ENCODE measurements at places on chromosomes 7 and 10.
A peak's percentile ranks its signal among the peaks of the same experiment; 100 is the strongest.

DNA sequence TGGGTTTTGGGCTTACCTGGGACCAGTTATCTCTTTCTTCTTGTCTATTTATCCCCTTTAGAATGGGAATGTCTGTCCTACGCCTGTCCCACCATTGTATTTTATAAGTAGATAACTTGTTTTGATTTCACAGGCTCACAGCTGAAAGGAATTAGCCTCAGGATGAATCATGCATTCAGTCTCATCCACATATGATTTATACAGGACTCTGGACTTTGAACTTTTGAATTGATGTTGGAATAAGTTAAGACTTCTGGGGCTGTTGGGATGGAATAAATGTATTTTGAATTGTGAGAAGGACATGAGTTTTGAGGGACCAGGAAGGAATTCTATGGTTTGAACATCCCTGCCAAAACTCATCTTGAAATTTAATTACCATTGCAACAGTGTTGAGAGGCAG, 112.6 kb downstream of the AMPH start:
- no peak for DNase-seq

DNA sequence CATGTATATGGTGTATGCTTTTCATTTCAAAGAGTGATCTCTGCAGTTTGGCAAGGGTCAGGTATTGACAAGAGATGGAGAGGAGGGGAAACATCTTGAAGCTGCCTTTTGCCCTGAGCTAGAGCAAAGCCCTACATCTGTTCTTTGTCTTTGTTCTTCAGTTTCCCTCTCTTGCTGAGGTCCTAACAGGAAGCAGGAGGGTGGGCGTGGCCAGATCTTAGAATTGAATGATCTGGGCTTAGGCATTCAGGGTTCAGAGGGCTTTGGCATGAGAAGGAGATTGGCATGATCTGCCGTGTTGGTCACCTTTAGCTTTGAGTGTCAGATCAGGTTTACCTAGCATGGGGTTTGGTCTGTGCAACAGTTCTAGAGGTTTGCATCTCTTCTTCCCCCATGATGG, 41.3 kb downstream of the LRMDA start:
- DNase-seq: no peak

GRCh38 chr7:46484906-46485305, 563.8 kb upstream of the IGFBP3 start:
- no peak for DNase-seq

GRCh38 chr10:22988581-22989360, 60.9 kb downstream of the ARMC3 start:
- DNase-seq: peak; percentile 88

DNA sequence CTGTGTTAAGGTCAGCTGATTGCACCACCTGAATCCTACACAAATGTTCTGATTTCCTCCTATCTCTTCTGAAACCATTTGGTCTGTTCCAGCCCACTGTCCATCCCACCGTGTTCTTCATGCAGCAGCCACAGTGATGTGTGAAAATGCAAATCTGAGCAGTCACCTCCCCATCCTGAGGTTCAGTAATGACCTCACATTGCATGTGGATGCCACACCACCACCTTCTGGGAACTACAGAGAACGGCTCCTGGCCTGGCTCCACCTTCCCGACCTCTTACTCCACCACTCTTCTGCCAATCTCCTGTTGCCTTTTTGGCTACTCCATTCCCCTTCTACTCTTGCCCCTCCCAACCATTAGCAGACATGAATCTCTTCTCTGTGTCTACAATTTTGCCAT, 244.4 kb downstream of the TNS3 start:
- no peak for DNase-seq

DNA sequence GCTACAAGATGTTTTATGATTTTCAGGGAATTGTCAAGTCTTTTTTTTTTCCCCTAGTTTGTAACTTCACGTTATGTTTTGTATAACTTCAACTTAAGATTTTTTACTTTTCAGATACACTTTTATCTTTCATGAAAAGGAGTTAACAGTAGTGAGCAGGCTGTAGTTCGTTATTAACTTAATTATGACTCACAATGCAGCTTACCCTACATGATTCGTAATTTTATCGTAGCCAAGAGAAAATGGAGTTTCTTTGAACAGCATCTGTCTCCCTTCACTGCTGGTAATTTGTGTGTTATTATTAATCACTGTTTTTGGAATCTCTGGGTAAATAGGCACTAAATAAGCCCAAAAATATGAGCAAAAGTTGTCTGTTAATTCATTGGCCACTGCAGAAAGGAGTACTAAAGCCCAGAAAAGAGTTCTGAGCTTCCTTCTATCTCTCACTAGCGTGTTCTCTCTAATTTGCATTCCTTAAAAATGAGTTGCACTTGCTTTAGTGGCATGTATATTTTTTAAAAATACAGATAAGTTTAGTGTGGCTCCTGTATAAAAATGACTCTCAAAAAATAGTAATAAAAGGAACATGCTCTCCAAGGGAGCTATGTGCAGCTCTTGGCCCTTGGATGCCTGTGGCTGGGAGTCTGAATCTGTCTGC, 36.1 kb downstream of the RALA start:
- no peak for DNase-seq

- DNase-seq: peak; percentile 74
Measured at GRCh38 chr10:124992462-124993344, 50.8 kb downstream of the ZRANB1 start.

- DNase-seq: peak; percentile 47
Measured at GRCh38 chr10:110502851-110503301, 5.2 kb downstream of the DUSP5 start.

GRCh38 chr7:29109899-29110298, 36.4 kb downstream of the CPVL start:
- no peak for DNase-seq

DNA sequence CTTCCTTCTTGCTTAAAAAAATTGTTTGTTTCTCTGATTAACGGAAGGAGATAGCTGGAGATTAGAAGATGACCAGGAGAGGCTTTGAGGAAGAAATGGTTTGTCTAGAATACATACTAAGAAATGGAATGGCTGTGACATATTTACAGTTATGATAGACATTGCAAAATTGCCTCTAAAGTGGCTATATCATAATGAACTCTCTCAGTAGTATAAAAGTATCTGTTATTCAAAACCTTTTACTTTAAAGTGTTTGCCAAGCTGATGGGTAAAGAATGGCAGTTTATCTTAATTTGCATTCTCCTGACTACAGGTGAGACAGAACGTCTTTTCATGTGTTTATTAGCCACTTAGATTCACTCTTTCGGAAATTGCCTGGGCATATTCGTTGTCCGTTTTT, 28.7 kb downstream of the LRGUK start:
- no peak for DNase-seq

DNA sequence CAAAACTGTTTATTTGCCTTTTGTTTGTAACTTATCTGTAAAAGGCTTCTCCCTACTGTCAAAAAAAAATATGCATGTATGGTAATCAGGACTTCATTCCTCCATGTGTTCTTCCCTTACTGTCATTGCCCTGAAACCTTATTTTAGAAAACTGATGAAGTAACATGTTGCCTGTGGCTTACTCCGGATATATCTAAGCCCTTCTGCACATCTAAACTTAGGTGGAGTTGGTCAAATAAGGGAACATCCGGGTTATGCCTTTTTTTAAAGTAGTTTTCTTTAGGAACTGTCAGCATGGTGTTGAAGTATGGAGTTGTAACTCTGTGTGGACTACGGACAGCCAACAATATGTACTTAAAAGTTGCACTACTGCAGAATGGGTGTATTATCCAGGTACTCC, 6.2 kb downstream of the SAR1A start:
- DNase-seq: no peak

DNA sequence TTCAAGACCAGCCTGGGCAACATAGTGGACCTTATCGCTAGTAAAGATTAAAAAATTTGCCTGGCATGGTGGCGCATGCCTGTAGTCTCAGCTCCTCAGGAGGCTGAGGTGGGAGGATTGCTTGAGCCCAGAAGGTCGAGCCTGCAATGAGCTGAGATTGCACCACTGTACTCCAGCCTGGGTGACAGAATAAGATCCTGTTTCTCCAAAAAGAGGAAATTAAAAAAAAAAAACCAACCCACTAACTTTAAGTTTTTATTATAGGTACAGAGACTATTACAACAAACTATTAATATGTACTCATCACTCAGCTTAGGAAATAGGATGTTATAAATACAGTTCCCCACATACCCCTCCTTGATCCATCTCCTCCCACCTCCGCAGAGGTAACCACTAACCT, 30.2 kb downstream of the DHTKD1 start:
- no peak for DNase-seq

- DNase-seq: no peak
Measured at GRCh38 chr7:139949629-139950028, 113.1 kb downstream of the PARP12 start.

GRCh38 chr10:85649461-85649860, 717.1 kb downstream of the GRID1 start:
- DNase-seq: no peak

DNA sequence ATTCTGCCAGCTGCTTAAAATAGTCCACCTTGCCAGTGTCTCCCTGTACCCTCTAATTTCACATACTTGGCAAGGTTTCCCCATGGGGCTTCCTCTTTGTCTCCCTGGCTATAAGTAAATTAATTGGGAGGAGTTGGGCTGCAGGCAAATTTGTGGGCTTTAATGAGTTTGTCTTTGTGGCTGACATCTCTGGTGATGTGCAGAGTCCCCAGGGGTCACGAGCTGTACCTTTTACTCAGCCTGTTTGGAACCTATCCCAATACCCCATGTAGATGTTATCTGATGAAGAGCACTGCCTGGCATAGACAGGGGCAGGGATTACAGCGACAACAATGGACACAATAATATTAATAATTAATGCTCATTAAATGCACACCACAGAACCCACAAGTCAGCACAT, 132.5 kb downstream of the SLIT1 start:
- DNase-seq: no peak
